Esophagus squamous epithelium (tissue), 5 donors: ENCODE measurements at places on chromosomes 13 and 19.

- no peak for DNase-seq
These were observed 23.7 kb downstream of the LATS2 start for GRCh38 chr13:21037656-21038055.

- DNase-seq = no peak
These were observed 65.7 kb downstream of the SLITRK5 start for GRCh38 chr13:87736849-87737385.

- no peak for DNase-seq
These were observed 244.7 kb downstream of the DCT start for GRCh38 chr13:94234738-94235137.

DNA sequence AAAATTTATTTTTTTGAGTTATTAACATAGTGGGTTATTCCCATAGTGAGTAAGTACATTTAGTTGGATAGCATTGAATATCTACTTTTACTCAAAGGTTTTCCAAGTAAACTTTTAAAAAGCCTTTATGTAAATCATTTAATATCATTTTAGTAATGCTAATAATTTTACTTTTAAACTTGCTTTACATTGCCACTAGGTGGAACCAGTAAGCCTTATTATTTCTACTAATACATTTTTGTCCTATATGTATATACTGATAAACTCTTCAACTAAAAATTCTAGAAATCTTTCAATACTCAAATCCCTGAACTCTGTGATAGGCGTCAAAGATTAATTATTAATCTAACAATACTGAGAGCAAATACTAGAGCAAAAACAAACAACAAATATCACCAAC lies 1709.2 kb upstream of the PCDH20 start:
- DNase-seq = no peak
